Tongue (tissue), 3 donors: ENCODE measurements at places on chromosomes 12 and 14. TPM values are rescaled to one million over a fixed set of nuclear protein-coding genes. Genes with fewer than 3 reads are reported as not detected.

The AKAP6 gene
- total RNA-seq, result 230 TPM

The ACOT6 gene
- total RNA-seq, result not detected

DNA sequence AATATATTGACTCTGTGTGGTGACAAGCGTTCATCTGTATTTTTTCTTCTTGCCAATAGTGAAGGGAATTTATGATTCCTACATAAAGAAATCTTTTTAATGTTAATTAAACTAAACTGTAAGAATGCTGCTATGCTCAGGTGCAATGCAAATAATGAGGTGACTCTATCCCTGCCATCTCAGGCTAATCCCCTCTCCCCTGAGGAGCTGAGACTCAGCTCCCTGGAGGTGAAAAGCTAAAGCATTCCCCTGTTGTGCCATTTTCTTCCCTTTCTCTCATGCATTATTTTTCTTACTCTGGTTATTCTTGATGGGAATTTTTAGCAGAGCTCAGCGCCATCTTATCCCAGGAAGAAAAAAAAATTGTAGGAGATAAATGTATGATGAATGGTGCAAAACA lies 113.9 kb upstream of the FGD4 start:
- DNase-seq, result no peak

DNA sequence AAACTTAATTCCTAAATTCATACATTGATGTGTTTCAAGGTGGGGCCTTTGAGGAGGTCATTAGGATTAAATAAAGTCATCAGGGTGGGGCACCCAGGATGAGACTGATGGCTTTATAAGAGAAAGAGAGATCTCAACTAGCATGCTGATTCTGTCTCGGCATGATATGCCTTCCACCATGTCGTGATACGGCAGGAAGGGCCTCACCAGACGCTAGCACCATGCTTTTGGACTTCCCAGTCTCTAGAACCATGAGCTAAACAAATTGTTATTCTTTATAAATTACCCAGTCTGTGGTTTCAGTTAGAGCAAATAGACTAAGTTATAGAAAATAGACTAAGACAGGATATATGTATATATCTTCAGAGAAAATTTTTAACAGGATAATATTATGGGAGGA lies 759.6 kb downstream of the MED13L start:
- no peak for DNase-seq

DNA sequence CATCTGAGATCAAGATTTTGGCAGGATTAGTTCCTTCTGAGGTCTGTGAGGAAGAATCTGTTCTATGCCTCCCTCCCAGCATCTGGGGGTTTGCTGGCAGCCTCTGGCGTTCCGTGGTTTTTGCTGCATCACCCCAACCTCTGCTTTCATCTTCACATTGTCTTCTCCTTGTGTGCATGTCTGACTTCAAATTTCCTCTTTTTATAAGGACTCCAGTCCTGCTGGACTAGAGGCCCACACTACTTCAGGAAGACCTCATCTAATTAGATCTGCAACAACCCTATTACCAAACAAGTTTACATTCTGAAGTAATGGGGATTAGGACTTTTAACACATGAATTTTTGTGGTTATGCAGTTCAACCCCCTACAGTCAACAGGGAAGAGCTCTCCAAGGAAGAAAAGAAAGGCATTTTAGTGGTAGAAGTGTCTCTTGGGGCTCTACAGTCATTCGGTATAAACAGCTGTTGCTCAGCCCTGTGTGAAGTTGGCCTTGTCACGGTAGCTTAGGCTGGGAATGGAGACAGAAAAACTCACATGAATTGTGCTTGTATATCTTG lies 89.7 kb downstream of the CAND1 start:
- peak; percentile 89 for DNase-seq

- no peak for DNase-seq
Observed at GRCh38 chr14:59063259-59063658, 125.2 kb upstream of the DAAM1 start.

DNA sequence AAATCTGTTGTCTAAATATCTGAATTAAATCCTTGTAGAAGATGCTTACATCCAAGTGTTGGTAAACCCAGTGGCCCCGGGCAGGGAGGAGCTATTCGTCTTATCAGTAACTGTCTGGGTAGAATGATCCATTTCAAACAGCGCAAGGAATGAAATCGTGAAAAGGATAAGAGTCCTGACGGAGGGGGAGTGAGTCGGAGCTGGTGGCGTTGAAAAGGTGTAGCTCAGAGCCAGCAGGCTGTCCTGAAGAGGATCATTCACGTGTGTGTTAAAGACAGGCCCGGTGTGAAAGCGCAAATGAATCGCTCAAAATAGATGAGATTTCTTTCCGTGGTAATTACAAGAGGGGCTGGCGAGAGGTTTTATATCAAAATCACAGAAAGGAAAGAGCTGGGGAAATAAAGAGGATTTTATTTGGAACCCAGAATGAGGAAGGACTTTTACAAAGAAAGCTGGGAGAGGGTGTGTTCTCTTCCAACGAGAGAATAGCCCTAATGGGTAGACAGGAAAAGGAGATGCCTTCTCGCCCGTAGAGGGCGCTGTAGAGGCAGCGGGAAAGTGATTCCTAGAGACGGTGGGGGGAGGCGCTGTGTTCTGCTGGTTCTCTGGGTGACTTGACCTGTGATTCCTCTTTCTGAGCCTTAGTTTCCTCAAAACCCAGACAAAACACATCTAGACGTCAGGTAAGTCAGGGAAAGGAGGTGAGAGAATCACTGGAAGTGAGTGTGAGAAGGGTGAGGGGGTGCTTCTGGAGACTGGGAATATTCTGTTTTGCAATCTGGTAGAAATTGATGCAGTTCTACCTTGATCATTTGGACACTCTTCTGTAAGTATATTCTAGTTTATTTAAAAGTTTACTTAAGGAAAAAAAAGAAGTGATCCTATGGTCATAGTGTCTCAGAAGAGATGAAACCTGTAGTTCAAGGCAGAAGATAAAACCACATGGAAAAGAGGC lies 39.3 kb downstream of the SRRM4 start:
- peak; percentile 45 for DNase-seq

DNA sequence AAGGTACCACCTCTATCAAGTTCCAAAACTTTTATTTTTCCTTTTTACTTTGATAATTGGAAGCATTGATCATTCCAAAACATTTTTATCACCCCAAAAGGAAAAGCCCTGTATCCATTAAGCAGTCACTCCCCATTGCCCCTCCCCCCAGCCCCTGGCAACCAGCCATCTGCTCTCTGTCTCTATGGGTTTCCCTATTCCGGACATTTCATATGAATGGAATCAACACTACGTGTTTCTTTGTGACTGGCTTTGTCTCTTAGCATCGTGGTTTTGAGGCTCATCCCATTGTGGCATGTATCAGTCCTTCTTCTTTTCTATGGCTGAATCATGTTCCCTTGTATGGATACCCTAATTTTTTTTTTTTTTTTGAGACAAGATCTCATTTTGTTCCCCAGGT lies 18.0 kb upstream of the PHETA1 start:
- no peak for DNase-seq
